ENCODE measurements at places on chromosomes 6 and 20.

GRCh38 chr6:70051197-70052124 is 185.1 kb downstream of the COL19A1 start:
- DNase-seq, result no peak

DNA sequence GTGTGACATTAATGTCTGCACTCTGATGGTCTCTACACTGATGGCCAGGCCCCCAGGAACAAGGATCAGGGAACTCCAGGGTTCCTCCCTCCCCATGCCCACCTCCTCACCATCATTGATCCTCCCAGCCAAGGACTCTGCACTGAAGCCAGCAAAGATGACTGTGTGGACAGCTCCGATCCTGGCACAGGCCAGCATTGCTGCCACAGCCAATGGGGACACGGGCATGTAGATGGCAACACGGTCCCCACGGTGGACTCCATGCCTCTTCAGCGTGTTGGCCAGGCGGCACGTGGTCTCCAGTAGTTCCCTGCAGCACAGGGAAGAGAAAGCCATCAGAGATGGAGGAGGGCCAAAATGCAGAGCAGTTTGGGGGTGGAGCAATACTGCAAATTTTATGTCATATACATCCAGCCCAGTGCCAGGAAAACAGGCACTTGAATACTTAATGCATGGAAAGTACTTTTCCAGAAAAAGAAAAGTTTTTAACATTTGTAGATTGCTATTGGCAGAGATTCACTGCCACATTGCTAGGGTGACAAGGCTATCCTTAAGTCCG is 27.2 kb downstream of the ACSS1 start:
- no peak for DNase-seq

DNA sequence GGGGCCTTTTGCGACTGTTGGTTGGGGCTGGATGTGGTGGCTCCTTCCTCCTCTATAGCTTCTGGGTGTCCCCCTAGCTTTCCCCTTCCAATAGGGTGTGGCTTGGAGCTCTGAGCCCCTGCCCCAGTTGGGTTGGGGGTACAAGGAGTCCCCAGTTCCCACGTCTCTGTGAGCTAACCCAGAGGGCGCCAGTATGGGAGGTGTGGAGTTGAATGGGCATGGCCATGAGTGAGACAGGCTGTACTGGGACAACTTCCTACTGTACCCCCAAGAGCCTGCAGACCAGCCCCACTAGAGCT is 1.2 kb downstream of the C20orf204 start:
- DNase-seq, result no peak

DNA sequence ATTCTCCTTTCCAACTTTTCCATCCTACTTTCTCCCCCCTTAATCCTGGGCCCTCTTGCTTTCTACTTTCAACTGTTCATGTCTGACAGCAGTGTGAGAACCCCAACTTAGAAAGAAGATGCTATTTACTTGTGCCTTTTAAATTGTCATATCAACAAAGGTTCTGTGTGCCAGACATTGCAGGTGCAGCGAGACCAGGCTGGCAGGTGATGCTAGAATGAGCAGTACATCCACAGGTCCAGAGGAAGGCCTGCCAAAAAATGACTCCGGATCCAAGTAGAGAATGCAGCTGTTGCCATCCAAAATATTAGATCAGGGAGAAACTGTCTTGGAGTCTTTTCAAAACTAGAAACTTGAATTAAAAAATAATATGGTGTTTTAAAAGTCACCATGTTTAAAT is 510.5 kb downstream of the LMBRD1 start:
- no peak for DNase-seq

DNA sequence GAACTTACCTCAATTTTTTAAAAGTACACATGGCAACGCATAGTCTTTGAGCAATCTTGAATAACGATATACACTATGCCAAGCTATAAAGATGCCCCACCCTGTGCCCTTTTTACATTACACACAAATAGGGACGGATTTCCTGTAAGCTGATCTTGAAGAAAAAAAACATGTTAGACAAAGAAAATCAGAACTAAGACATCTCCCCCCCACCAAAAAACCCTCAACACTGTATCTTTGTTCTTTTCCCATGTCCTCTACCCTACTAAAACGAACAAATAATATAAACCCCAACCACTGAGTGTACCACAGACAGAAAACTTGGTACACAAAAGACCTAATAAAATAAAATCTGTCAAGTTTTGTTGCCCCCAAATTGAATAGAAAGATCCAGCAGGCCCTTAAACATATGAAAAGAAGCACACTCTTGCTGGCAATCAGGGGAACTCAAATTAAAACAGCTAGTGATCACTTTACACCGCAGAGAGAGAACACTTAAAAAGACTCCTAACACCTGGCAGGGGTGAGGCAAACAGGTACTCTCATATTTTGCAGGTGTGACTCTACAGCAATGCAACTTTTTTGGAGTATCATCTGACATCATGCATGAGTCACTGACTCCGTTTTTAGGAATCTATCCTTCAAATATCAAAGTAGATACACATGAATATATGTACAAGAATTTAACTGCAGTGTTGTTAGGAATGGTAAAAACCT is 29.6 kb downstream of the BACH2 start:
- DNase-seq, result no peak

DNA sequence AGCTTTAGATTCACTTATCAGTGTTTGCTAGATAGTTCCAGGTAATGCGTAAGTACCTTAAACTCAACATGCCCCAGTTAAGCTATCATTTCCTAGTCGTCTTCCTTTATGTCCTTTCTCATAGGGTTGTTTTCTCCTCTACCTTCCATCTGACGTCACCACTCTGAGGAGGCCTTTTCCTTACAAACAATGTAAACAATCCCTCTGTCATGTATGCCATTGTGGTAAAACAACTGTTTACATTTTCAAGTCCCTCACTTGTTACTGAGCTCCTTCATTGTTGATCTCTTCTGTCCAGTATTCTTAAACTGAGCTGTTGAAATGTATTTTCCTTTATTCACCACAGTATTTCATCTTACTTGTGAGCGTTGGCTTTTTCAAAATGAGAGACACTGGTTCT is 45.4 kb upstream of the PLCG1 start:
- DNase-seq, result no peak

GRCh38 chr6:36971921-36972673 is 13.9 kb downstream of the MTCH1 start:
- DNase-seq, result no peak

- no peak for DNase-seq
Observed at GRCh38 chr20:16942756-16943155, 194.6 kb downstream of the OTOR start.

- no peak for DNase-seq
Observed at GRCh38 chr20:57066126-57066900, 200.1 kb downstream of the BMP7 start.

DNA sequence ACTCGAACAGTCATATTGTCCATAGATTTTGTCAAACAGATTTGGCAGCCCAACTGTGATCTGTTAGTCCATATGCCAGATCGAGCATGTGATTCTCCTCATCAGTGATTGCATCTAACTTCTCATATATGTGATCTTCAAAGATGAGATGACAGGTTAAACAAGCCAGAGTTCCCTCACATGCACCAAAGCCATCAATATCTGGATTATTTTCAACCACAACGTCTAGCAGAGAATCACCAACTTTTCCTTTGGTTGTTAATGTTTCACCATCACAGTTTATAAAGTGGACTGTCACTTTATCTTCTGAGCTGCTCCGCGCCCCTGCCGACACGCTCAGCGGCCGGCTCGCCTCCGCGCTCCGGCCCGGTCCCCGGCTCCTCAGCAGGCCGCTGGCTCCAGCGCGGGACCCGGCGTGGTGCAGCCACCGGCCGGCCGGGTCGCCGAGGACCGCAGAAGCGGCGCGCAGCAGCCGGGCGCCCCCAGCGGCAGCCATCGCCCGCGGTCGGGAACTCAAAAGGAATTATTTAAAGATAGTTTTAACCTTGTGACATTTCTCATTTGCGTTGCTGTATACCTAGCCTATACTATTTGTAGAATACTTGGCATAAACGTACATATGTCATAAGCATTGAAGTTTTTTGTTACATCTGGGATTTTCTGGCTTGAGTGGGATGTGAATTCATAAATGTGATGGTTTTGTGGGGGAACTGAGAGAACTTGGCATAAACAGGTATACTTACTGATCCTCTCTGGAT is 40.1 kb upstream of the DYNLRB1 start:
- DNase-seq, result no peak

GRCh38 chr20:32467506-32468312 is 109.6 kb downstream of the ASXL1 start:
- DNase-seq, result no peak

GRCh38 chr6:35170891-35171290 is 29.8 kb upstream of the TCP11 start:
- no peak for DNase-seq

DNA sequence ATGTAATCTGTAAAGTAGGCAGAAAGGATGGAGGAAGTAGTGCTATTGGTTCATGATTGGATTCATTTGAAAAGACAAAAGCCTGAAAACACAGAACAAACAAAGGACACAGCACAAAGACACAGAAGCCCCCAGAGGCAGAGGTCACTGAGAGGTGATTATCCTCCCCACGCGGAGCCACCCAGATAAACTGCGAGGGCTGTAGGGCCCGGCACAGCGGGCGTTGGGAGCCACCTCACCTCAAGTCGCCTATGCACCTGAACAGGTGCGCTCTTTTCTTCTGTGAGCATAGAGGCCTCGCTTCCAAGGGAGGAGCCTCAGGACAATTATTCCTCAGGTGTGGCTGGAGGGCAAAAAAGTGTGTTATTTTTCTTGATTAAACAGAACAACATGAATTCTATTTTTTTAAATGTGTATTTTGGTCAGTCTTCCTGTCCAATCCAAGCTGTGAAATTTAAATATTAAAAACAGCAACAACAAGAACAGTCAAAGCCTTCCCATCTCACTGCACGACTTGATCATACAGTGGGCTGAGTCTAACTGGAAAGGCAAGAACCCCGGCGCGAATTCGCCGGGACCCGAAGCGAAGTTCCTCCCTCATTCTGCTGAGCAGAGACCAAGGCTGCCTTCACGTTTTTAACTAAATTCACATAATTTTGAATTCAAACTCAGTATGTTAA is 205.3 kb downstream of the THBS2 start:
- no peak for DNase-seq

DNA sequence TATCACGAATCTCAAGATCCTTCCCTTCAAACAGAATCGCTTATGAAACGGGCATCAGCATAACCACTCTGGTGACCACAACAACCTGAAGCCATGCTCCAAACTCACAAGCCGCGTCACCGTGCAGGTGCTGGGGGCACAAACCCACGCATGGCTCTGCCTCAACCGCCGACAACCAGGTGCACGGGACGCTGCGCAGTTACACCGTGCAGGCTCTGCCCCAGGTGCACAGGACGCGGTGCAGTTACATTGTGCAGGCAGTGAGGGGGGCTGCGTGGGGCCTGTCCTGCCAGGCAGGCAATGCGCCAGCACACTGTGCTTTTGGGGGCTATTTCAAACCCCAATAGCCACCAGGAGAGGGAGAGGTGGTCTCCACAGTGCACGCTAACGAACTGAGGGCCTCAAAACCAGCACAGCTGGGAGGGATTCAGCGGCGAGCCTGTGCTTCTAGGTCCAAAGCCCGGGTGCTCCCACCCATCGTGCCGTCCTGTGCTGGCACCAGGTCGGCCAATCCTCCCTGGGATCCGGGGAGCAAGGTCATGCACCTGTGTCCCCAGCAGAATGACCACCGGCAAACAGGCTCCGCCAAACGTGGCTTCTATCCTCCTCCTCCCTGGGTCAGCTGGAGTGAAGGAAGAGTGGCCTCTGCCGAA is 35.8 kb downstream of the ZBTB46 start:
- DNase-seq, result no peak

DNA sequence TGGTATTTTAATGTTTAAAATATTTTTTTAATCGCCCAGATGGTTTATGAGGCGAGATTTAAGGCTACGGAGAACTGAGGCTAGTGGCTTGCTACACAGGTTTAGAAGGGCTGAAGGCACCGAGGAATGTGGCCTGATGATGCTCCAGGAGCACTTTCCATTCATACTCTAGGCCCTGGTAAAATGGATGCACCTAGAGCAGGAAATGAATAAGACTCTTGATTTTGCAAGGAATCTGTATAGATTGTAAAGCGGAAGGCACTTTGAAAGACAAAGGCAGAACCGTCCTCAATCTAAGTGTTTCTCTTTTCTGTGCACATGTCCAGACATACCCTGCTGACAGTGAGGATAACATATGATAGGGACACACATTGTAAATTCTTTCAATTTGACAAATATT is 30.1 kb downstream of the POU3F2 start:
- DNase-seq, result no peak

DNA sequence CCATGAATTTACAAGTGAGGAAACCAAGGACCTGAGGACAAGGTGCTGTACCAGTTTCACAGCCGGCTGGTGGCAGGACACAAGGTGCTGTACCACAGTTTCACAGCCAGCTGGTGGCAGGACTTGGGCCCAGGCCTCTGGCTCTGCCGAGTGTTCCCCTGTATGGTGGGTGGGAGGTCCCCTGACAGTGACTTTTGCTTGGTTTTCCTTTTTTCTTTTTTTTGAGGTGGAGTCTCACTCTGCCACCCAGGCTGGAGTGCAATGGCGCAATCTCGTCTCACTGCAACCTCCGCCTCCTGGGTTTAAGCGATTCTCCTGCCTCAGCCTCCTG is 212.4 kb downstream of the LY86 start:
- DNase-seq, result no peak

GRCh38 chr6:39892490-39893129 is 41.7 kb downstream of the MOCS1 start:
- no peak for DNase-seq

GRCh38 chr6:157096522-157096921 is 226.8 kb downstream of the TMEM242 start:
- no peak for DNase-seq

GRCh38 chr6:95670011-95670463 is 92.7 kb downstream of the MANEA start:
- no peak for DNase-seq

DNA sequence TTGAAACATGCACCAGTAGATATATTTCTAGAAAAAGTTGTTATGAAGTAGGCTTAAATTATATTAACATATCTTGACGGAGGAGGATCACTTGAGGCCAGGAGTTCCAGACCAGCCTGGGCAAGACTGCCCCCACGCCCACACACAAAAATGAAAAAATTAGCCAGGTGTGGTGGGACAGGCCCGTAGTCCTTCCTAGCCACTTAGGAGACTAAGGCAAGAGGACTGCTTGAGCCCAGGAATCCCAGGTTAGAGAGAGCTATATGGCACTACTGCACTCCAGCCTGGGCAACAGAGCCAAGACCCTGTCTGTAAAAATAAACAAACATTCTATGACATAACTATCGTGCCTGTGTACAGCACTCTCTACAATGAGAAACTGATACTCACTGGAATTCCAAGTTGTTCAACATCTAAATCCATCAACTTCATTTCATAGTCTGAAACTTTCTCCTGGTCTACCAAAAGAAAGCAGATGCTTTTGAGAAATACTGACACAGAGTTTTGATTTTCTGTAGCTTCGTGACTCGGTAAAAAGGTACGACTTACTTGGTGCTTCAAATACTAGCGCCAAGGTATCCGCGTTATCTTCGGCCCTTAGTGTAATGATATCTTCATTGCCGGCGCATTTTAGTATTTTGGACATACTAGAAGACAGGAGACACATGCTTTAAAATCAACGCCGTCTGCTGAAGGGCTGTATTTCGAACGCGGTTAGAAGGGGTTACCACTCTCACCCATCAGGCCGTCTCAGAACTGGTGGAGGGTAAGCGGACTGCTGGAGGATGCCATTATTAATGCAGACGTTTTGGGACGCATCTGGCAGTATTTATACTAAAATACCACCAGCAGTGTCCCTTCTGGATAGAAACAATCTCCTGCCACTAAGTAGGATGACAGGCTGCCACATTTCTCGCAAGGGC is 1.3 kb downstream of the PCNA start:
- DNase-seq, result no peak

GRCh38 chr20:52062452-52063209 is 128.9 kb downstream of the ZFP64 start:
- DNase-seq, result no peak
